Head of caudate nucleus (tissue), 42 donors: ENCODE measurements at places on chromosomes 1 and 21.

GRCh38 chr1:222009105-222009730 lies 267.3 kb upstream of the DUSP10 start:
- no peak for DNase-seq

GRCh38 chr1:55337801-55338447 lies 122.8 kb upstream of the USP24 start:
- DNase-seq = no peak

DNA sequence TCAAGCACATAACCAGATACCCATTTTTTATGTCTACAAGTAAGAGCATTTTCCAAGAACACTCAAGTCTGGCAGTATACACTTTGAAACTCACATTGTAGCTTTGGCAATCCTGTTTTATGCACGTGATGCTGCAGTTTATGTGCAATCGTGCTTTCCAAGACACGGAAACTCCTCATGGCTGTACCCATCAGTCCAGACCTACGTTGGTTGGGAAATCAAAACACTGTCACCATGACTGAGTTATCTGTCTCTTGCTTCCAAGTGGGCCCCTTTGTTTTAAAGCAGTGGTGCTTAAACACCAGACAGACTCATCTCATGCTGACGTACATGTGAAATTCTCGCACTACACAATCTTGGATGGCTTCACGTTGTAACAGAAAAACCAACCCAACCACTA lies 192.8 kb downstream of the LTN1 start:
- DNase-seq = no peak

- no peak for DNase-seq
Observed at GRCh38 chr1:50416553-50417453, 6.4 kb downstream of the DMRTA2 start.

DNA sequence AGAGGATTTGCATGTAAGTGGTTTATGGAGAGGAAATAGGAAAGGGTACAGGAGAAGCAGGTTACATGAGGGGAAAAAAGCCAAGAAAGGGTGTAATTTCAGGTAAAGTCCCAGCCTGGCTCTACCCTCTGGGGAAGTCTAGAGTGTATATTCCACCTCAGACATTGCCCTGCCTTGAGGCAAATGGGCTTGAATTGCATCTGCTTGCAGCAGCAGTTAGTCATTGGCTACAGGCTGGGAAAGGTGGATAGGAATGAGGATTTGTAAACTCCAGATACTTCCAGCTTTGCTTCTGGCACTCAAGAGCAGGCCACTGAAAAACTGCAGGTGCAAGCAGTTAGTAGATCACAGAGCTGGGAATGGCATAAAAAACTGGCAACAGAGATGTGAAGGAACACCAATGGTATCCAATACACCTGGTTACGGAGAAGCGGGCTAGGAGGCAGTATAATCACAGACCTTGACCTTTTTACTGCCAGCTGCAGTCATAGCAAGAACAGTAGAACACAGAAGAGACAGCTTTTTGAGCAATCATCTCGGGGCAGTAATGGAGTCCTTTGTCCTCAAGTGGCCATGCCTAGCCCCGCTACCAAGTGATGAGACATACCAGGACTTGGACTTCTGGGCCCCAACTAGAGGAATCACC lies 226.9 kb upstream of the NRIP1 start:
- DNase-seq = no peak

- no peak for DNase-seq
Observed at GRCh38 chr1:29730623-29731022, 494.3 kb downstream of the PTPRU start.

- DNase-seq = no peak
Observed at GRCh38 chr1:192801451-192801850, 7.4 kb upstream of the RGS2 start.

- no peak for DNase-seq
Observed at GRCh38 chr21:21750124-21750825, 752.1 kb downstream of the NCAM2 start.

- no peak for DNase-seq
Observed at GRCh38 chr1:146016891-146017290, 4.6 kb downstream of the HJV start.

DNA sequence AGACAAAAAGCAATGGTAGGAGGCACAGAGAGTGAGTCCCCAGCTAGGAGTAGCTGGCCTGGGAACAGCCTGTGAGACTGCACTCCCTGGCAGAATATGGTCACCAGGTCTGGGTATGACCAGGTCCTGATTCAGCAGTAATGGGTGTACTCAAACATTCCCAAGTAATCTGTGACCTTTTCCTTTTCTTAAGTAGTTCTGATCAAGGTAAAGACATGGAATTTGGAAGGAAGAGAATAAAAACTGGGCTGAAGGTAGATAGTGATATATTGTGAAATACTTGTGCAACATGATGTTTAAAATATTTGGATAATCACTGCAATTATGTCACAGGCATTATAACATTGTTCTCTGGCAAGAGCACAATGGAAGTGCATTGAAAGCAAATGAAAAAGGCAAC lies 147.2 kb upstream of the DPYD start:
- no peak for DNase-seq

DNA sequence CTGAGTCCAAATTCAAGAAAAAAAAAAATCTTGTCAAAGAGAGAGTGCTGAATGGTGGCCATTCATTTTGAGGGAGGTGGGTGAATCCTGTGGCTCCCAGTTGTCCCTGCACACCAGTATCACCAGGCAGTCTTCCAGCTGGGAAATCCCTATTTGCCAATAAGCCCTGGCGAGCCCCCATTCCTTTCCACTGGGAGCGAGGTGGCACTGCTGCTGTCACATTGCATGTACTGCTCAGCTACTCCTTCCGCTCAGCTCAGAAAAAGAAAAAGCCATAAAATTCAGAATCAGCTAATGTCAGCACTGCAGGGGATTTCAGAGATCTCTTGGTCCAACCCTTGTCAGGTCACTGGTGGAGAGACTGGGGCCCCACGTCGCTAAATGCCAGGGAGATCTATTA lies 298.5 kb downstream of the OMA1 start:
- peak; percentile 18 for DNase-seq

DNA sequence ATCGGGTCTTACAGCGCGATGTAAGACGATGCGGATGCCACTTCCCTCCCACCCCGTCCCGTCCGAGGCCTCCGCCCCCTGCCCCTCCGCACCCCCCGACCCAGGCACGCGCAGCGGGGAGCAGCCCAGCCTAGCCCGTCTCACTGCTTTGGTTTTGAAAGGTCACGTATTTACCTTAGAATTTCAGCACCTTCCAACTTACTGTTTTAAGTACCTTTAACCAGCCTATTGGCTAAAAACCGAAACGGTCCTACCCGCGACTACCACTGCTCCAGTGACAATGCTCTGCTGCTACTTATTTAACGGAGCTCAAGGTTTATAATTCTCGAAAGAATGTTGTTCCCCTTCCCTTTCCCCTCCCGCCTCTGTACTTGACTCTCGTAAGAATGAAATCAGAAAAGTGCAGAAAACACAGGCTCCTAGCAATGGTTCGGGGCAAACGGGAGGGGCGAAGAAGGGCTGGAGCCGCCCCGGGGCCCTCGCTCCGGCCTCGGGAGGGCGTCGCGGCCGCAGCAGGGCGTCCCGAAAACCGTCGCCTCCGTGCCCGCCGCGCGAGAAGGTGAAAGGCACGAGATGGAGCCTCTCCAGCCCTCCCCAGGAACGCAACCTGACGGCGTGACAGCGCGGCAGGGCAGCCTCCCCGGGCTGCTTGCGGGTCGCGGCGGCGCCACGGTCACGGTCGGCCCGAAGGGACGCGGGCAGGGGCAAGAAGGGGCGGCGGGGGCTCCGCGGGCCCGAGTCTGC lies 667 bp downstream of the TMEM50B start:
- DNase-seq = peak; percentile 32

DNA sequence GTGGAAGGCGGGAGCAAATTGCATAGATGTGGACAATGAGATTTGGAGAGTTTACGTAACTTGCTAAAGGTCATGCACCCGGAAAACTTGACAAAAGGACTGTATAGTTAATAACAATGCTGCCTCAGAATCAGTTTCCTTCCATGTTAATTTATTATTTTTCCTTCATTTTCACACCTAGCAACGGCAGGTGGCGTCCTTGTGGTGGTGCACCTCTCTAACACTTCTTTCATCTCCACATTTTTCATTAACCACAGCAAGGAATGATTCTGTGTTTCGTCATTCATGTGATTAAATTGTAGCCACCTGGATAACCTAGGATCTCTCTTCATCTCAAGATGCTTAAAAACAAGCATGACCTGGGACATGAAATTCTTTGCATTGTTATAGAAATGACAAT lies 2133.0 kb downstream of the NCAM2 start:
- DNase-seq = no peak

- no peak for DNase-seq
Observed at GRCh38 chr1:224631462-224632115, 15.5 kb downstream of the CNIH3 start.

- no peak for DNase-seq
Observed at GRCh38 chr21:44337449-44337848, 1.7 kb downstream of the CFAP410 start.

- DNase-seq = no peak
Observed at GRCh38 chr1:89629146-89629545, 3.8 kb upstream of the LRRC8C start.

GRCh38 chr1:194043984-194044755 lies 857.8 kb upstream of the B3GALT2 start:
- DNase-seq = no peak

DNA sequence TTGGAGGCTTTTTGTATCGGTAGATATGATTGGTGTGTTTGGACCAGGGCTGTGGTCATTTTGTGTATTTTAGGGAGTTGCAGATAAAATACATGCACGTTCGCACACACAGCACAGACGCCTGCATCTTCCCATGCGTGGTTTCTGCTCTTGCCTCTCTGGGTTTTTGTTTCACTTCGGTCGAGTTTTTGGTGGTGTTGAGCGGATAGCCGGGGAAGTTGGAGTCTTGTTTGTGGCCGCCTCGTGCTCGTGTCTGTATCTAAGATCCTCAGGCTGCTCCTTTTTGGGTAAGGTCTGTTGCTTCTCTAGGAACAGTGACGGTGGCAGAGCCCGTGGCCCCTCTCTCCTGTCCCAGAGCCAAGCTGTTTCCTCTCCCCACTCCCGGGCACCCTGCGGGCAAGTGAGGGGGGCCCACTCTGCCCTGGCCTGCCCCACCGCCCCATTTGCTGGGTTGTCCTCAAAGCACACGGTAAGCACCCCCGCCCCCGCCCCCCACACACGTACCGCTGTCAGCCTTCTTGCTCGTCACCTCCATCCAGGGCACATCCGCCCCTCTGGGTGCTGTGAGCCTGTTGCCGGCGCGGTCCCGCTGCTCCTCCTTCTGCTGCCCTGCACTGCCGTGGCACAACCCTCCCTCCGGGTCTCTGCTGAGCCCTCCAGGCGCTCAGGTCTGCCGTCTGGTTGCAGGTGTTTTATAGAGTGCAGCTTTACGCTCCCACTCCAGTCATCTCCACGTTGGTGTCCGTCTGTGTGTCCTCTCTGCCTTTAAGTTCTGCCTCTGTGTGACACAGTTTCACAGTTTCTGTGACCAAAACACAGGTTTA lies 51.9 kb downstream of the AGPAT3 start:
- DNase-seq = no peak

DNA sequence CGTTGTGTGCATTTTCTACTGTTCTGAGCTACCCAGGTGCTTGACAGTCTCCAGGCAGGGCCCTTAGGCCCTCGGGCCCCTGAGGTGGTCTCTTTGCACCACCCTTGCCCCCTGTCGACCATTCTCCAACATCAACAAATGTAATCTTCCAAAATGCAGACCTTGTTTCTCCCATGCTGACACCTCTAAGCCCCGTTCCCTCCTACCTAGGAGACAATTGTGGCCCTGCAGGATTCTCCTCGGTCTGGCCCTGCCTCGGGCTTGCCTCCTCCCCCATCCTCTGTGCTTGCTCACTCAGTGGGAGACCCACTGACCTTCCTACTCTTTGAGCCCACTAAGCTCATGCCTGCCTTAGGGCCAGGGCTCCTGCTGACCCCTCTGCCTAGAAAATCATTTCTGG lies 104.2 kb upstream of the TARDBP start:
- no peak for DNase-seq

DNA sequence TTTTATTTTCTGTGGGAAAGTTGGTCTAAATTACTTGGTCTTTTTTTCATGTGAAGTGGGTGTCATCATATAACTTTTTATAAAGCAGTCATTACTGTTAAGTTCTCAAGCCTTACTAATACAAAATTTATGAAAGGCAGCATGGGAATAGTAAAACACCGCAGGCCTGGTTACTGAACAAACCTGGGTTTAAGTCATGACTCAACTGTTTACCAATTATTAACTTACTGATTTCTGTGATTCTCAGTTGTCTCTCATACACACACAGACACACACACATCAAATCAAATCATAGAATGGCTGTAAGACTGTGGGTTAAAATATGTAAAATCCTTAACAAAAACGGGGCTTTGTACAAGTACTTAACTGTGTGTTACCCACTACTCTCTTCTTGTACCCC lies 14.6 kb downstream of the MAEL start:
- no peak for DNase-seq

DNA sequence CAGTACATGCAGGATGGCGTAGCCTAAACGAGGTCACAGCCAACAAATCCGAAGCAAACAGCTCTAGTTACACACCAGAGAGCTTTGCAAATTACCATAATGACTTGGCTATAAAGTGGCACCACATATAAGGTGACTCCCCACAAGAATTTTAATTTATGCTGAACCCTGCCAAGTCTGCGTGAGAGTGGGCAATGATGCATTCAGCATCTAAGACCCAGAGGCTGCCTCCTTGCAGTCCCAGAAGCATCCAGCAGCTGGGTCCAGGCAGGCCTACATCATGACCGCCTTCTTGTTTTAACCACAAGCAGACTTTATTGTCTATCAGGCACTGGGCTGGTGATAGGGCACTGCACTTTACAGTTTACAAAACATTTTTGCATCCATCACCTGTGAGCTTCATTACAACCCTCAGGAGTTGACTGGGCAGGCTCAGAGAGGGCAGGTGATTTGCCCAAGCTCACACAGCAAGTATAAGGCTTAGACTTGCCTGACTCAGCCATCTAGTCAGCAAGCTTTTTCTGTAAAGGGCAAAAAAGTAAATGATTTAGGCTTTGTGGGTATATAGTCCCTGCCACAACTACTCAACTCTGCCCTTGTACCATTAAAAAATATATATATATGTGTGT lies 134.6 kb downstream of the GLIS1 start:
- no peak for DNase-seq

GRCh38 chr1:153567621-153568366 lies 2.1 kb upstream of the S100A2 start:
- DNase-seq = no peak

DNA sequence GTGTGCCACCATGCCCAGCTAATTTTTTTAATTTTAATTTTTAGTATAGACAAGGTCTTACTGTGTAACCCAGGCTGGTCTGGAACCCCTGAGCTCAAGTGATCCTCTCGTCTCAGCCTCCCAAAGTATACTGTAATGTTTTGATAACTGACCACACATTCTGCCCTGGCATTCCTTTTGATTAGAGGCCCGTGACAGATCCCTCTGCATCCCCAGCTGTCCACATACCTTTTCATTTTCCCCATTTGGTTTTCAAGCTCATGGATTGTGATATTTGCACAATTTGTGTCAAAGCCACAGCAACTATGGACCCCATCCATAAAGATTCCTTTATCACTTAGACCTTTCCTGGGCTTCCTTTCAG lies 116.8 kb upstream of the ATP1A1 start:
- DNase-seq = no peak

DNA sequence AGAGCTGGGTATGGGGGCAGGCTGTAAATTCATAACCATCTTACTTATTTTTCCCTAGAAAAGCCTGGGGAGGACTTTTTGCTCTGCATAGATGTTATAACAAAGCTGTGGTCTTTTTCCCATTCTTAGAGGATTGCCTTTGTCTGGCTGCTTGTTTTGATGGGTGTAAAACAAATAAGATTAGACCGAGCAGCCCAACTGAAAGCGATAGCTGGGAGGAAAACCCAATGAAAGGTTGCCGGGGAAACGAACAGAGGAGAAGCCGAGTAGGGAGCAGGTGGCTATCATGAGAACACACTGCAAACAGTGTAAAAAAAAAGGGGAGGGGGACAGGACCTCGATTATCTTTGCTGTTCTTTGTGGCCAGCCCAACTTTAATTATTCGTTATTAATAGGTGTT lies 1.9 kb downstream of the ELAVL4 start:
- no peak for DNase-seq
